Cardiac ventricle fibroblast (primary cell): ENCODE measurements at places on chromosomes 3 and 15. TPM values are rescaled to one million over a fixed set of nuclear protein-coding genes. Genes with fewer than 3 reads are reported as not detected.

KCNAB1 gene
- total RNA-seq = not detected in 2 replicates

ADAMTS9 gene
- total RNA-seq = 12.2 and 13.1 TPM in 2 replicates

CCR4 gene
- total RNA-seq = not detected in 2 replicates

SV2B gene
- 0.87 and 0.93 TPM in 2 replicates for total RNA-seq

PP2D1 gene
- not detected in 2 replicates for total RNA-seq

C3orf70 gene
- 0.75 and 1.2 TPM in 2 replicates for total RNA-seq

GLDN gene
- total RNA-seq = 0.19 and 2.5 TPM in 2 replicates

HRG gene
- total RNA-seq = not detected in 2 replicates

IGSF10 gene
- total RNA-seq = 11.6 and 14.9 TPM in 2 replicates

HDAC11 gene
- 8.9 and 14.6 TPM in 2 replicates for total RNA-seq

ZPLD1 gene
- total RNA-seq = not detected in 2 replicates

EAF2 gene
- 2.0 and 3.6 TPM in 2 replicates for total RNA-seq

COL6A5 gene
- not detected in 2 replicates for total RNA-seq

HMG20A gene
- total RNA-seq = 19.3 and 29.6 TPM in 2 replicates

GPR149 gene
- total RNA-seq = not detected in 2 replicates

PARP9 gene
- 13.0 and 13.3 TPM in 2 replicates for total RNA-seq

RARB gene
- 2.2 and 2.7 TPM in 2 replicates for total RNA-seq
